BJ (cell line): ENCODE measurements at places on chromosomes 5 and 9.

GRCh38 chr9:37575001-37575400 lies 1.2 kb downstream of the FBXO10 start:
- DNase-seq, result no peak

DNA sequence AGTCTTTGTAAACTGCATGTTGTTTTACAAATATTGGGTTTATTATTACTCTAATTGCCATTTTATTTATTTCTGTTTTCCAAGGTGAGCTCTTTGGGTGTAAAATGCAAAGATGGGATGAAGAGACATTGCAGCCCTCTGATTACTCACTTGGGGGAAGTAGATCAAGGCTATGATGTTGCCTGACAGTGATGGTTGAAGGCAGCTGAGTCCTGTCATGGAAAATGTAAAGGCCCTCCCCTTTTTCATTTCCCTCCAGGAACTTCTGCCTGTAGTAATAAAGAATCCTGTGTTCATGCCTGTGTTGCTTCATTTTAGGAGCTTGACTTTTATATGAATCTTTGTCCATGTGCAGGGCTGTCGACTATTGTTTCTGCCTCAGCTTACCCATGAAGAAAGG lies 605.4 kb upstream of the CLINT1 start:
- no peak for DNase-seq

GRCh38 chr5:6273090-6273735 lies 105.1 kb downstream of the MED10 start:
- DNase-seq, result no peak

GRCh38 chr5:14489643-14490042 lies 91.9 kb upstream of the OTULINL start:
- DNase-seq, result no peak

GRCh38 chr5:62287237-62287636 lies 18.8 kb upstream of the KIF2A start:
- DNase-seq, result no peak
